Progenitor cell of endocrine pancreas (in vitro differentiated cells): ENCODE measurements at places on chromosomes 6 and 20. TPM values are rescaled to one million over a fixed set of nuclear protein-coding genes. Genes with fewer than 3 reads are reported as not detected.
A peak's percentile ranks its signal among the peaks of the same experiment; 100 is the strongest.

DNA sequence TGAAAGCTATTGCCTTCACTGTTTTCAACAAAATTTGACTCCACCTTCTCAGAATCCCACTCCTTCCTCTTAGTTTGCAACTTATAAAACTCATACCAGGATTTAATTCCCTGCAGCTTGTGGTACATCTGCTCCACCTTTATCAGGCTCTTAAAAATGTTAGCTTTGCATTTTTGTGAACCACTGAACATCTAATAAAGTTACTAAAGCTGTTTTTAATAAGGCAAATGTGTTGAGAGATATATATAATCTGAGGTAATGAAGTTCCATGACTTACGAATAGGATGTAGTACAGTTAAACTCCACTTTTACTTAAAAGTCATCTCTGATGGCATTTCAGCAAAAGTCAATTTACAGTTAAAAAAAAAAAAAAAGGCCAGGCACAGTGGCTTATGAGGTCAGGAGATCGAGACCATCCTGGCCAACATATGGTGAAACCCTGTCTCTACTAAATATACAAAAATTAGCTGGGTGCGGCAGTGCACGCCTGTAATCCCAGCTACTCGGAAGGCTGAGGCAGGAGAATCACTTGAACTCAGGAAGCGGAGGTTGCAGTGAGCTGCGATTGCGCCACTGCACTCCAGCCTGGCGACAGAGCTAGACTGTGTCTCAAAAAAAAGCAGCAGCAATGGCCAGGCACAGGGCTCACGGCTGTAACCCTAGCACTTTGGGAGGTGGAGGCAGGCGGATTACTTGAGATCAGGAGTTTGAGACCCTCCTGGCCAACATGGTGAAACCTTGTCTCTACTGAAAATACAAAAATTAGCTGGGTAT lies 106.2 kb downstream of the KIF13A start:
- no peak for DNase-seq

GRCh38 chr6:16533210-16533609 lies 228.1 kb downstream of the ATXN1 start:
- no peak for DNase-seq

- no peak for DNase-seq
These were observed 249.3 kb upstream of the ECI2 start for GRCh38 chr6:4384656-4385055.

- DNase-seq: peak; percentile 59
These were observed 5.8 kb upstream of the BFSP1 start for GRCh38 chr20:17536944-17537444.

DNA sequence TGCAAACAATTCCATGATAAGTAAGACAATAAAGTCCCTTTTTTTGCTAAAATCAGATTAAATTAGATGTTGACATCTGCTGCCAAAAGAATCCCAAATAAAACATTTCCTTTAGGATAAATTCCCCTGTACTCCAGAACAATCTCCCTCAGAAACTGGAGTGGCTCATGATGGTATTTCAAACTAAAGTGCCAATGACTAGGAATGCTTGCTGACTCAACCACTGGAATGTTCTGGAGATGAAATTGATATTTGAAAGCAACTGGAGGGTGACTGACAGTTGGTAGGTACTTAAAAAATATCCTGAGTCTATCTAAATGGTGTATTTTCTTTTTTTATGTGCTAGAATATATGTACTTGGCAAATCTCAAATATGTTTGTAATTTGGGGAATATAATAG lies 350.1 kb upstream of the TSHZ2 start:
- DNase-seq: no peak

- no peak for DNase-seq
These were observed 74.8 kb upstream of the SIRPA start for GRCh38 chr20:1820138-1821079.

PBOV1 gene
- not detected in 2 replicates for total RNA-seq

ZBP1 gene
- total RNA-seq: not detected in 2 replicates

HLA-DRA gene
- total RNA-seq: not detected in 2 replicates

RAB5IF gene
- 58.8 and 59.6 TPM in 2 replicates for total RNA-seq
